ENCODE measurements at places on chromosomes 7 and 10.

- DNase-seq = no peak
Observed at GRCh38 chr10:27687326-27687725, 58.3 kb downstream of the MKX start.

DNA sequence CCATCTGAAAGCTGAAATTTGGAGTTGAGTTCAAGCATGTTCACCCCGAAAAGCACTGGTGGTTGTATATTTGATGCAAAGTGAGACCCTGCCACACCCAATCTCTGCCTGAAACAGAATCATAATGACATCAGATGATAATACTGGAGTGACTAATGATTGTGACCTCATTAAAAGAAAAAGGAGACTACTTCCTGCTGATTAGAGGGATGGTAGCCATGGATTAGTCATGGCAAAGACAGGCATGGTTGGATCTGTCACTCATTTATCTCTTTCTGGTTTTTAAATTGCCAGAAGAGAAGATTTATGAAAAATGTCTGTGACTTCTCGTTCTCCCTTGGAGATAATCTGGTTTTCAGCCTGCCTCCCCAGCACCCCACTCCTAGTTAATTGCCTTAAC lies 101.2 kb downstream of the BAMBI start:
- DNase-seq = no peak

GRCh38 chr7:2668401-2668800 lies 19.6 kb upstream of the AMZ1 start:
- no peak for DNase-seq

DNA sequence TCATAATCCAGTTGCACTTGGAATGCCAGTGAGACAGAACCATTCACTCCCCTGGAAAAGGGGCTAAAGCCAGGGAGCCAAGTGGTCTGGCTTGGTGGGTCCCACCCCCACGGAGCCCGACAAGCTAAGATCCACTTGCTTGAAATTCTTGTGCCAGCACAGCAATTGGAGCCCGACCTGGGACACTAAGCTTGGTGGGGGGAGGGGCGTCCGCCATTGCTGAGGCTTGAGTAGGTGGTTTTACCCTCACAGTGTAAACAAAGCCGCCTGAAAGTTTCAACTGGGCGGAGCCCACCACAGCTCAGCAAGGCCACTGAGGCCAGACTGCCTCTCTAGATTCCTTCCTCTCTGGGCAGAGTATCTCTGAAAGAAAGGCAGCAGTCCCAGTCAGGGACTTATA lies 200.7 kb upstream of the NPSR1 start:
- no peak for DNase-seq

DNA sequence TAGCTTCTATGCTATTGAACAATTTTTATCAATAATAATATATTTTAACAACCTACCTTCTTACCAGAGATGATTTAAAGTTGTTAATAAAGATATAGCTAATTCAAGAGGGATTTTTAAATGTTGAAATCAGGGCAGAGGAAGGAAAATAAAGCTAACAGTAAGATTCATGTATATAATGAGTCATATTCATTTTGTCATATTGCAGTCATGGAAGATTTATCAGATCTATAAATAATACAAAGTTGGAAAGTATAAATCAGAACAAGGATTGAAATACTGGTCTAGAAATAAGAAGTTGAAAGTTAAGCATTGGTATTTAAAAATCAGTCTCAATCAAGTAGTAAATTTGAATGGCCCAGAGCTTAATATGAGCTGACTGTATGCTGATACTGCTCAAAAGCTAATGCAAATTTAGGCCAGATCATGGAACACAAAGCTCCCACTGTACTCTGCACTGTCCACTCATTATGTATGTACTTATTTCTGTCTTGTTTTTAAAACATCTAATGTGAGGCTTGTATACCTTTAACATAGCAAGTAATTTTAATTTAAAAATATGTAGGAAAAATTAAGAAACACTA lies 196.9 kb downstream of the ZEB1 start:
- no peak for DNase-seq

DNA sequence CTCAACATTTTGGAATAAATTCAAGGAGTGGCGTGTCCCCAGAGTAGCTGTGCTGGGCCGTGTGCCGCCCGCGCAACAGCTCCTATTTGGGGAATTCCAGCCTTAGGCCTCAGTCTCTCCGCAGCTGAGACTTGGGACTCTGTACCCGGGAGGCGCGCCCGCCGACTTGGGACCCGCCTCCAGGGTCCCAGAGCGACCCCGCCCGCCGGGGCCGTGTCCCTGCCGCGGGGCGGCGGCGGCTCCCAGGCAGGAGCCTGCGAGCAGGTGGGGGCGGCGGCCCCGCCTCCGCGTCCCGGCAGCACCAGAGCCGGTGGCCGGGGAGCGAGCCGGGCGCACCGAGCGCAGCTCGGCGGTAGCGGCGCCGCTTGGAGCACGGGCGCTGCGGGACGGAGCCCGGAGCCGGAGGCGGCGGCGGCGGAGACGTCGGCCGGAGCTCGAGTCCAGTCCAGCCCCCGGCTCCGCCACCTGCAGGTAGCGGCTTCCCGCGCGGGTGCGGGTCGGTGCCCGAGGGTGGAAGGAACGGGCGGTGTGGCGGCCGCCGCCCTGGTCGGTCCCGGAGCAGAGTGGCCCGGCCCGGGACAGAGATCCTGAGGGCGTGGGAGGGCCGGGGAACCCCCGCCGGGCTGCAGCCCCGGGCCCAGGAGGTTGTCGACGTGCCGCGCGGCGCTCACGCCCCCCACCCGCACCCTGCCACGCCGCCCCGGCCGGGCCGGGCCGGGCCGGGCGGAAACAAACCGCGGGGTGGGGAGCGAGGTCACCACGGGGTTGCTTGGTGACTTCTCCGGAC lies at the start of gene WIPF3:
WIPF3 (plus strand) TSS at position 301 of the 787 bp plus-strand sequence. CDS start 28,217 bp downstream, outside the sequence.
- no peak for DNase-seq

GRCh38 chr7:97506728-97507127 lies 225.2 kb upstream of the TAC1 start:
- no peak for DNase-seq

DNA sequence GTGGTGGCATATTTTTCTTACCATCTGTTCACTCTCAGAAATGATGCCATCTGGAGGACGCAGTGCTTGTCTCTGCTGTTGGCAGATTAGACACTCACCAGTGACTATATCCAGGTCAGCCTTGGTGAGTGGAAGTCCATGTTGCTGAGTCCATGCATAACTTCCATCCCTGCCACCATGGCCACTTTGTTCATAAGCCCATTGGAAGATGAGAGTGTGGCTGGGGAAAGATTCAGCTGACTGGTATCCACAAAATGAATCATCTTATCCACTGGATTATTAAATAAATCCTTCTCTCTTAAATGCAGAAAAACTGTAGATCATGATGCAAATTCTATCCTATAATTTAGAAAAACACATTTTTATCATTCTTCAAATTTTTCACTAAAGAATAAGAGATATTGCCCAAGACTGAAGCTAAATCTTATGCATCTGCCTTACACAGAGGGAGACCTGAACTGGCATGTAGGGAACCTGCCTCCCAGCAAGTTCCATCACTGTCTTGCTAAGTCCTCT lies 726.9 kb downstream of the TNS3 start:
- DNase-seq = no peak

DNA sequence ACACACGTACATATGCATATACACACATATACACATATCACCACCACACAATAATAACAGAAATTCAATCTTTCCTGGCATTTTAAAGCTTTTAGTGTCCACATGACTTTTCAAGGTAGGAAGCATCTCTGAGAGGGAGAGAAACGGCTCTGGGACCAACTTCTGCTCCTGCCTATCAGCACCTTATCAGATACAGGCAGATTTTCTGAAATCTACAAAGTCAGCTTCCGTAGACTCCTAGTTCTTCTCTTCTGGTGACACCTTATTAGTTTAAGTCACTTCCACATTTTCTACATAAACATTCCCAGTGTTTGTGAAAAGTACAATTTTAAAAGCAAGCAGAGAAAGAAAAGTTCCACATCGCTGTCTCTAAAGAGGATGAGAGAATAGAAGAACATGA lies 74.5 kb downstream of the ZNF22 start:
- no peak for DNase-seq

Data from effector CD8-positive, alpha-beta T cell (primary cell).